Hematopoietic multipotent progenitor cell treated with erythropoietin and hydrocortisone succinate and interleukin-3 and kit ligand, for 17 days (in vitro differentiated cells): ENCODE measurements at places on chromosomes 5 and 9.

- DNase-seq, result no peak
These were observed 92.0 kb upstream of the RAI14 start for GRCh38 chr5:34563931-34564709.

GRCh38 chr9:127415141-127415540, 9.0 kb upstream of the ZNF79 start:
- DNase-seq, result no peak

DNA sequence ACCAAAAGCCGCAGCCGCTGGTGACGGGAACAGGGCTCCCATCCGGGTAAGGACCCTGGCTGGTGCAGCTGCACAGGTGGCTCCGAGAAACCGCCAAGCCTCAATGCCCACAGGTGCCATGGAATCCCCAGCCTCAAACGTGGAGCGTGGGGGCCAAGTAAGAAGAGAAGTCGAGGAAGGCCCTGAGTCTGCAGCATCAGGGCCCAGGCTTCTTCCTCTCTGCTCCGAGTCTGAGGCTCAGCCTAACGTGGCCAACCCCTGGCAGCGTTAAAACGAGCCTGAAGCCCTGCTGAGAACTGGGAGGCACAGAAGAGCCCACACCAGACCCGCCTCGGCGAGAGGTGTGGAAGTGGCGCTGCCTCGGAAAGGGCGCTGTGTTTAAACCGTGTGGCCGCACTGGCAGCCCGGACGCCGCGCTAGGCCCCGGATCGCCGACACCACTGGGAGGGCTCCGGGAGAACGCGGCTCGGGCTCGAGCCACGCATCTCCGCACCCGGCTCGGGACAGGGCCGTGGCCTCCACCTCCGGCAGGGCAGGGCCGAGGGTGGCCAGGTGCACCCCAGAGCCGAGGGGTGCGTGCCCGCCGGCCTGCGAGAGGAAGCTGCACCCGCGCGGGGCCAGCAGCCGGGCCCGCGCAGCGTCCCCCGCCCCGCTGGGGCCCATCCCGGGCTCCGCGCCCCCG, 730 bp downstream of the ZMYND19 start:
- DNase-seq, result no peak

- DNase-seq, result peak; percentile 32
These were observed 17.7 kb upstream of the IL6ST start for GRCh38 chr5:56012281-56012963.

DNA sequence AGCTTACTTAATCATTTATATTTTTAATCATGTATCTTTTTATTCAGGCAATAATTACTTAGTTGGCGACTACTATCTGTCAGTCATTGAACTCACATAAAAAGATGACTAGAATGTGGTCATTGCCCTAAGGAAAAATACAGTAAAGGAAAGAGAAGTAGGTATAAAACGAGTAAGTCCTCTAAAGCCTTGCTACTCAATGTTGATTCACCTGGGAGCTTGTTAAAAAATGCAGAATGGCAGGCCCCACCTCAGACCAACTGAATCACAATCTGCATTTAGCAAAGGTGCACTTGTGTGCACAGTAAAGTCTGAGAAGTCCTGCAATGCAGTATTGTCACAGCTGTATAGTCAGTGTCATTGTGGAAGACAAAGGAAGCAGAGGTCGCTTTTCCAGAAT, 592.4 kb downstream of the CSNK1G3 start:
- DNase-seq, result no peak

GRCh38 chr9:94632737-94633136, 6.6 kb downstream of the FBP1 start:
- no peak for DNase-seq

DNA sequence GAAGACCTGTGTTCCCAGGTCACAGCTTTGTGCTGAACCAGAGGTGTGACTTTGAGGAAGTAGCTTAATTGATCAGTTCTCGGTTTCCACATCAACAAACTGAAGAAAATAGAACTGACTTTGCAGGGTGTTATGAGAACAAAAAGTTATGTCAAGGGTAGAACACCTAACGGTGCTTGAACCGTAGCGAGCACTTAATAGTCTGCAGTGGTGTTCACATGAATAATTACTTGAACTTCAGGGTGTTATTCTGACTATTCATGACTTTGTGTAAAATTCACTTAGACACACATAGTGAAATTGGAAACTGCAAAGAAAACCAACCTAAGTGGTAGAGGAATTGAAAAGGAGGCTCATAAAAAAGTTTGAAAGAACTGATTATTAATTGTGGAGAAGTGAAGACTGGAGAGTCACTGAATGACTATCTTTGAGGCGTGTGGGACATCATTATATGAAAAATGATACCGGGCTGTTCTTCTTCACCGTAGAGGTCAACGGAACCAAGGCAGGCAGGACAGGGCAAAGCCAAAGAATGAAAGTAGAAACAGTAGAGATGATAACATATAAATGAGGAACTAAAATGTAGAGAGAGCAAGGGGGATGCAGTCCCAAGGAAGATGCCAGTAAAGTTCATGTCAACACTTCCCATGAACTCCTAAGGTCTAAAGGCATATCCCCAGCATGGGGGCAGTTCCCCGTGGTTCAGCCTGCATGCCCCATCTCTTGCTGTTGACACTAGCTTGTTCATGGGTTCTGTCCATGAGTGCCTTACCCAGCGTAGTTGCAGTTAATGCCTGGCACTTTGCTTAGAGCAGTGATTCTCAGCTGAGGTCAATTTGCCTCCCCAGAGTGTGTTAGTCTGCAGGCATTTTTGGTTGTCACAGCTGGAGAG, 118.7 kb downstream of the ZNF462 start:
- no peak for DNase-seq

GRCh38 chr5:113223315-113223714, 211.5 kb downstream of the TSSK1B start:
- no peak for DNase-seq

GRCh38 chr5:40027400-40027799, 602.6 kb upstream of the DAB2 start:
- DNase-seq, result no peak

DNA sequence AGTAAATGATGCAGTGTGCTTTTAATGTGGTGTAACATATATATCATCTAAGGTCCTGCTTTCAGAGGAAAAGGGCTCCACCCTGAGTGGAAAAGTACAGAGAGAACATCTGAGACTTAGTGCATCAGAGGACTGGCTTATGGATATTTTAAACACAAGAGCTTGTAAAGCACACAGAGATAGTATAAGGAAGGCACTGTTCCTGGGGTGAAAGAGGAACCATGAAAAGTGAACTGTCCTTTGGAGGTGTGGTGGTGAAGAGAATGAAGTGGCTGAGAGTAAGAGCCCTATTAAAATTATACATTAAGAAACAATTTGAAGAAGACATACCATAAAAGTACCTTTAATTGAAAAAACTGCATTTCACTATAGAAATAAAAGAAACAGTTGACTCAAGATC, 68.9 kb downstream of the CSF2 start:
- no peak for DNase-seq

DNA sequence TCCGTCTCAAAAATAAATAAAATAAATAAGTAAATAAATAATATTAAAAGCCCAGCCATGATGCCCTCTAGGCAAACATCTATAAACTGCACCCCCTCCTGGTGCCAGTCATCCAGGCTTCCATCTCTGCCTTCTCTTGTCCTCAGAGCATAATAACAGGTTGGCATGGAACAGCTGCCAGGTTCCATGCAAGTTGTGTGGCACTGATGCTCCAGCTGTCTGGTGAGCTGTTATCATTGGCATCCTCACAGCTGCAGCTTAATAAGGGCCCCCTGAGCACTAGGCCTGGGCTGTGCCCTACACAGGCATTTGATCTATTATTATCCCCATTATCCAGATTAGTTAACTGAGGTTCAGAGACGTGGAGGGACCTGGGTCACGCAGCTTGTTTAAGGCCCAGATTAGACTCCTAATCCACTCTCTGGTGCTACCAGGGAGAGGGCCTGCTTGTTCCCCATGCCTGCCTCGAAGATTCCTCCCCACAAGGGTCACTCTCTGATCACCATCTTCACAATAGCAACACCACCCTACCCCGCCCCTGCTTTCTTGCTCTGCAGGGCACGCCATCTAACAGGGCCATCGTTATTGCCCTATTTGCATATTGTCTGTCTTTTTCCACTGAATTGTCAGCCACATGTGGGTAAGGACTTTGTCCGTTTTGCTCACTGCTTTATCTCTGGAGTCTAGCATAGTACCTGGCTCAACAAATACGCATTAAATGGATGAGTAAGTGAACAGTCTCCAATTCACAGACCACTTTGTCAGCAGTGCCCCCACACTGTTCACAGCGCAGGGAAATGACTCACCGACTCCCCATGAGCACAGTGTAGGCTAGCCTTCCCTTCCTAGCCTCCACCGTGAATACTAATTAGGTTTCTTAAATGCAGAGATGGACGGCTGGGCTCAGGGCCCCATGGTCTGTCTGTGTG, 1.5 kb upstream of the DNM1 start:
- no peak for DNase-seq

GRCh38 chr9:23683611-23684061, 142.4 kb downstream of the ELAVL2 start:
- DNase-seq, result no peak

DNA sequence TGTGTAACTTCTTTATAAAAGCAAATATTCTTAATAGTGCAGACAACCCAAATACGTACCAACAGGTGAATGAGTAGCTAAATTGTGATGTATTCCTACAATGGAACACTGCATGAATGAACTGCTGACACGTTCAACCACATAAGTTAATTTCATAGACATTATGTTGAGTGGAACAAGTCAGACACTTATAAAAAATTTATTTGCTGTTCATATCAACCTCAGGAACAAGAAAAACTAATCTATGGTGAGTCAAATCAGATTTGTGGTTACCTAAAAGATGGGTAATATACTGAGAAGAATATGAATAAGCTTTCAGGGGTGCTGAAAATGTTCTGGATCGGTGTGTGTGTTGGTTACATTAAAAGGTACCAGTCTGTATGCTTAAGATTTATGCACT, 35.7 kb downstream of the INVS start:
- no peak for DNase-seq

- DNase-seq, result no peak
These were observed 355.9 kb upstream of the RIOK2 start for GRCh38 chr5:97538912-97539311.

- DNase-seq, result no peak
These were observed 61.0 kb upstream of the RAD23B start for GRCh38 chr9:107222020-107222522.

DNA sequence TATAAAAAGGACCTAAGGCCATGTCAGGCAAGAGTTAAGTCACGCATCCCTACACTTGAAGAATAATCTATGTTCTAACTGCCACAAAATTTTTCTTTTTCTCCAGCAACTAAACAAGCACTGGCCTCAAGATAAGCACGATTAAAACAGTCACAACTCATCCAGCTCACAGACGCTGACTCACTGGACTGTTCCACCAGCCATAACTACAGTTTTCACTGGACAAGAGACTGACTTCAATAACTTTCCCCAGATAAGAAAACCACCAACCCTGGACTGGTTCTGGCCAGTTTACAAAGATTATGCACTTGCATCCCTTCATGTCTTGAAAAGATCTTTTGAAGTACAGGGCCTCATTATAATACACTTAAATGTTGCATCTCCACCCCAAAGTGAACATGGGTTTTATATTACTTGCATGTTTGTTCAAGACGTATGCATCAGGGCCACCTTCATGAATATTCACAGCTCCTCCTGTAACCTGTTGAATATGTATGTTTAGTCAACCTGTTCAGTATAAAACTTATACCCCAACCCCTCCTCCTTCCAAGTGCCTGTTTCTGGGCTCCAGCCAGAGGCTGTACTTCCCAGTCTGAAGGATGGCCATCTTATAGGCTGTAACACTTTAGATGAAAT, 129.3 kb upstream of the EPB41L4A start:
- DNase-seq, result peak; percentile 86

DNA sequence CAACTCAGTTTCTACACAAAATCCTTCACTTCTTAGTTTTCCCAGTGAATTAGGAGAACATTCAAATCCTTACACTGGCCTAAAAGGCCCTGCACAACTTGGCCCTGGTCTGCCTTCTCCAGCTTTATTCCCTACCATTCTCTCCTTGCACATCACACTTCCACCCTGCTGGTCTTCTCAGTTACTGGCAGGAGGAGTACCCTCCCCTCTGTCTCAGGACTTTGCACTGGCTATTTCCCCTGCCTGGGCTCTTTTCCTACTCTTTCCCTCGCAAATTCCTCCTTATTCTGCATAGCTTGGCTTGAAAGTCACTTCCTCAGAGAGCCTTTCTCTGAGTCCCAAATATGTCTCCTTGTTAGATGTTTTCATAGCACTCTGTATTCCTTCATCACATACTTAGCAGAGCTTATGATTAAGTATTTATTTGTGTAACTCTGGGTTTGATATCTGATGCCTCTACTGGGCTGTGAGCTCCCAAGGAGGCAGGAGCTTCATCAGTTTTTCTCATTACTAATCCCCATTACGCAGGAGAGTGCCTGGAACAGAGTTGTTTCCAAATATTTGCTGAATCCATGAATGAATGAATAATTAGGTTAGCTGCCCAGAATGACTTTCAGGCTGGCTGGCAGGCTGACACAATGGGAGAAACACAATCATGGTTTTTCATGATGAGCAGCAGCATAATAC, 159.8 kb upstream of the KLF9 start:
- DNase-seq, result no peak

- DNase-seq, result no peak
These were observed 234.1 kb downstream of the TMEM38B start for GRCh38 chr9:105928416-105928815.

DNA sequence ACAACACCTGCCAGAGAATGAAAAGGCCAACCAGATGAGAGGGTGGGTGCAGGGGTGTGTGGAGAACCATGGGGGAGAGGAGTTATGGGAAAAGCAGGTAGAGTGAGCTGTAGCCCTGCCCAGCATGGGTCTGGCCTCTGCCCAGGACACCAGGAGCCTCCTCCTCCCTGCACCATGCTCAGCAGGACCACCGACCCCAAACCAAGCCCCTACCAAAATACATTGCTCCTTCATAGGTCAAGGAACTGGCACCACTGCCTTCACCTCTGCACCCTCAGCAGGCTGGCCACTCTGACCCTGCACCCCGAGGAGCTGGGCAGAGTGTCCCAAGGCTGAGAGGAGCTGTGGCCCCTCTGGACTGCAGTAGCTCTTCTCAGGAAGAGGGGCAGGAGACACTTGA, 102.0 kb downstream of the NSG2 start:
- no peak for DNase-seq

DNA sequence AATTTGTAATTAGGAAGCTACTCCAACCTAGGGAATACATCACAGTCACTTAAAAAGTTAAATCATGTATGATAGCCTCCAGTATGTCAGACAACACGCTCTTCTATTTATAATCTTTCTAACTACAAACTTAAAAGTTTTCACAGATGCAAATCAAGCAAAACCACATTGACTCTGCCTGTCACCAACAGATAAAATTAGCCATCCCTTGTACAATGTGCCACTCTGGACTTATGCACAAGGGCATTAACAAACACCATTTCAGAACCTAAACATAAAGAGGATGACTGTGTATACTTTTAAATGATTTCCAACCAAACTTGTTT, 14.7 kb downstream of the ERP44 start:
- DNase-seq, result peak; percentile 51
